ENCODE measurements at places on chromosomes 7 and 10.

- no peak for DNase-seq
These were observed 23.3 kb downstream of the CALML3 start for GRCh38 chr10:5547931-5548660.

DNA sequence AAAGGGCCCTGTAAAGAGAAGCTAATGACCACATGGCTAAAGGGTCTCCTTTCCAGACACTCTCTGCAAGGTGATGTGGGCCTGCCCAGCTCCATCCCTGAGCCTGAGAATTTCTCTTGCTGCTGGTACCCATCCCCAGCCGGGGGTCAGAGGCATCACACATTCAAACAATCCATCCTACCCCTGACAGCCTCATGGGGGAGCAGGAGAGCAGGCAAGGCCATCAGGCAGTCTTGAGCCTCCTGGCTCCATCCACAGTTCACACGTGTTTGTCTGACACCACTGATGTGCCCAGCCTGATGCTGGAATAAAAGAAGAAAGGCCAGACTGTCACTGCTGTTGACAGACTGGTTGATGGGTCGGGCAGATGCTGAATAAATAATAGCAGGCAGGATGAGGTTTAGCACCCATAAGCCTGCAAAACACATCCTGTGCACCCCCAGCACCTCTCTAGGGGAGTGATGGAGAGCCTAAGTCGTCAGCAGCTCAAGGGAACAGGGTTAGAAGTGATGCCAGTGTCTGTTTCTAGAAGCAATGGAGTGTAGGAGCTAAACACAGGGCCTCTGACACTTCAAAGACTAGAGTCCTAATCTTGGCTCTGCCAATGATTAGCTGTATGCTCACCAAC lies 43.5 kb downstream of the TLL2 start:
- peak; percentile 59 for DNase-seq

- DNase-seq, result no peak
These were observed 73.9 kb upstream of the PTN start for GRCh38 chr7:137417464-137417863.

- DNase-seq, result no peak
These were observed 50.2 kb downstream of the LOXL4 start for GRCh38 chr10:98217801-98218200.

DNA sequence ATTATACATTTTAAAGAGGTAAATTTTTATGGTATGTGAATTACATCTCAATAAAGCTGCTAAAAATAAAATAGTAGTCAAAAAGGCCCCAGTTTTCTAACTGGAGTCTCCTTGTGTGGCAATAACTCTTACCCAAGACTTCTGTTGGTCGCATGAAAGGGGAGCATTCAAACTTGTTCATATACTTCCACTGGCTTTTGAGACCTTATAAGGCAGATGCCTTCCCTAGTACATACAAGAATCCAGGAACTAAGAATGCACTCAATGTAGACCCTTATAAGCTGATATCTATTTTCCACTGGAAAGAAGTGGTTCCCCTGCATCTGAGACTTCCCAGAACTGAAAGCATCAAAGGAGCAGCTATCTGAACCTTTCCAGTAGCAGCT lies 13.0 kb downstream of the BCAP29 start:
- no peak for DNase-seq

DNA sequence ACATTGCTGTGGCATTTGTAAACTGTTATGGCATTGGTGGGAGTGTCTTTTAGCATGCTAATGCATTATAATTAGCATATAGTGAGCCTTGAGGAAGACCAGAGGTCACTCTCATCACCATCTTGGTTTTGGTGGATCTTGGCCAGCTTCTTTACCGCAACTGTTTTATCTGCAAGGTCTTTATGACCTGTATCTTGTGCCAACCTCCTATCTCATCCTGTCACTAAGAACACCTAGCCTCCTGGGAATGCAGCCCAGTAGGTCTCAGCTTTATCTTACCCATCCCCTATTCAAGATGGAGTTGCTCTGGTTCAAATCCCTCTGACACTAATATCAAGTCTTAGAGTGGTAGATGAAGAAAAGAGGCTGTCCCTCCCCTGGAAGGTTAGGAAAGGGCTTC lies 506.2 kb downstream of the GALNT17 start:
- DNase-seq, result no peak

DNA sequence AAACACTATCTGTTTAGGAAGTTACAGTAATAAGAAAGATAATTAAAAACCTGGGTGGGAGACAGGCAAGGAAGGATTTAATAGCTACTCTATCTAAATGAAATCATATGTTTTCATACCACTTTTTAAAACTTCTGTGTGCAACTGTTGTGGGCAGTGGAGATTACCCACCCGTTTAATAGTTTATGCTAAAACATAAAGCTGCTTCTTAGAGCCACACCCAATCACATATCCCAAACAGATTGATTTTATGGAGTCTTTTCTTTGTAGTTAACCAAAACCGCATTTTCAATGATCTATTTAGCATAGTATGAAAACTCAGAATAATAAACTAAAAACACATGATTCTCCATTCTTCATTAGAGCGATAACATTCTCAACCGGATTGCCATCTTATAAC lies 304.1 kb downstream of the AGMO start:
- no peak for DNase-seq

- no peak for DNase-seq
These were observed 14.5 kb downstream of the SSC4D start for GRCh38 chr7:76394957-76395356.

DNA sequence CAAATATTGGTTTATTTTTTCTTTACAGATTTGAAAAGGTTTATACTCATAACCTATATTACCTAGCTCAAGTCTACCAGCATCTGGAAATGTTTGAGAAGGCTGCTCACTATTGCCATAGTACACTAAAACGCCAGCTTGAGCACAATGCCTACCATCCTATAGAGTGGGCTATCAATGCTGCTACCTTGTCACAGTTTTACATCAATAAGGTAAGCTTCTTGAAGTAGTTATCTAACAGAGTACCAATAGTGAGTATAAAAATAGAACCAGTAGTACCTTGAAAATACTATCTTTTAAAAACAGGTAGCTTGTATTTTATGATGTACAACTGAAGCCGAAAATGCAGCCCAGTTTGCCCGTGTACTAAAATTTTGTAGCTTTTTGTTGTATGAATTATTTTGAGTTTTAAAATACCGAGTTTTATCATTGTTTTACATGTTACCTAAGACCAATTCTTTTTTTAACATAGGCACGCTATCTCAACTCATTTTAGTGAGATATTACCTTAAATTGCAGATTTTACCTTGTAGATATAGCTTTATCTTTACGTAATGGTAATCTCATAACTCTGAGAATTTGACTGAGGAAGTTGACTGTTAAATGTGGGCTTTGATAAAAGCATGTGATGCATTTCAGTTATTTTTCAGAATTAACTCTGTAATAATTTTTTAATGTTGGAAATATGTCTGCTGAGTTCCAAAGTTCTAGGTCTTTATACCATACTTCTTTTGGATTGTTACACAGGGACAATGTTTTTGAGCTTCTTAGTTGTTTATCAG lies 17.3 kb downstream of the KIFBP start:
- DNase-seq, result no peak

- DNase-seq, result no peak
These were observed 149.6 kb downstream of the BICC1 start for GRCh38 chr10:58662314-58662713.

All from activated CD8-positive, alpha-beta memory T cell treated with anti-CD3 and anti-CD28 coated beads for 24 hours (primary cell).